ENCODE measurements at places on chromosomes 3 and 15. TPM values are rescaled to one million over a fixed set of nuclear protein-coding genes. Genes with fewer than 3 reads are reported as not detected.

DUOX1 gene
- not detected for total RNA-seq

LRRC57 gene
- total RNA-seq = 31.9 TPM

DNA sequence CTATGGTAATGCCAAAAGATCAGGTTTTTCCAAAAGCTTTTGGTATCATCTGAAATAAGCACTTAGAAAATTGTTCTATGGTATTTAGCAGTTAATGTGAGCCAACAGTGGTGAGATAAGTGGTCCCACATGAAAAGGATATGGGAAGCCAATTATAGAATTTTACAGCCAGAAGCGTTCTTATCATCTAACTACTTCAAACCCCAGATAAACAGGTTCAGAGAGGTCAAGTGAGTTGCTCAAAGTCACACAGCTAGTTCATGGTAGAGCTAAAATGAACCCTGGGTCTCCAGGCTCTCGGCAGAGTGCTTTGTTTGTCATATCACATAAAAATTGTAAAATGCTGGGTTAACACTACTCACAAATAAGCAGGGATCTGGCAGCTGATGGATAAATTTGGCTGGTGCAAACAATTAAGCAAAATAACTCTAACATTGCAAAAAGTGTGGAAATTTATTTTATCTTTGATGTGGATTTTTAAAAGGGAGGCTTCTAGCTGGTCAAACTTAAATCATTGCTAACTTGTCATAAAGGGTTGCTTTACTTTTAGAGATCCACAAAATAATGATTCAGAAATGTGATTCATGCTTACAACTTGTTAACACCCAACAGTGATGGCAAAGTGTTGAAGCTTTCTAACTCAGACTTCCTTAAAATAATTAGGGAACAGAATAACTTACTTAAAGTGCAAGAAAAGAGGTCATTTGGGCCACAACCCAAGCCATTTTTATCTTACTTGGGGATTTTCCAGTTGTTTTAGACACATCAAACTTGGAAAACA, 202.8 kb upstream of the TBC1D5 start:
- no peak overlapping the region for H3K27ac ChIP-seq
- no peaks in the 10 kb centered on the region for H3K27me3 ChIP-seq
- no peak overlapping the region for H3K4me3 ChIP-seq
- no peaks in the 10 kb centered on the region for H3K36me3 ChIP-seq
- peaks cover 20% of the 10 kb centered on the region for H3K4me1 ChIP-seq

- no peaks in the 10 kb centered on the region for H3K27me3 ChIP-seq
- peaks cover 12% of the 10 kb centered on the region for H3K4me1 ChIP-seq
- no peak overlapping the region for H3K4me3 ChIP-seq
Observed at GRCh38 chr3:140128631-140129030, 193.6 kb downstream of the CLSTN2 start.

- H3K36me3 ChIP-seq = peaks cover 11% of the 10 kb centered on the region
- no peak overlapping the region for H3K4me3 ChIP-seq
- DNase-seq = no peak
- H3K4me1 ChIP-seq = peaks cover 40% of the 10 kb centered on the region
- no peaks in the 10 kb centered on the region for H3K27me3 ChIP-seq
Observed at GRCh38 chr15:67179411-67179995, 75.0 kb downstream of the AAGAB start.

GRCh38 chr3:77313843-77314242, 273.9 kb downstream of the ROBO2 start:
- H3K4me3 ChIP-seq = no peak overlapping the region
- no peak for DNase-seq
- H3K36me3 ChIP-seq = no peaks in the 10 kb centered on the region
